Karpas-422 (cell line): ENCODE measurements at places on chromosomes 3 and 15. TPM values are rescaled to one million over a fixed set of nuclear protein-coding genes. Genes with fewer than 3 reads are reported as not detected.

- no peak for DNase-seq
Observed at GRCh38 chr3:36397841-36398240, 17.5 kb downstream of the STAC start.

- no peak for DNase-seq
Observed at GRCh38 chr3:124174910-124175874, 183.3 kb upstream of the ROPN1 start.

DNA sequence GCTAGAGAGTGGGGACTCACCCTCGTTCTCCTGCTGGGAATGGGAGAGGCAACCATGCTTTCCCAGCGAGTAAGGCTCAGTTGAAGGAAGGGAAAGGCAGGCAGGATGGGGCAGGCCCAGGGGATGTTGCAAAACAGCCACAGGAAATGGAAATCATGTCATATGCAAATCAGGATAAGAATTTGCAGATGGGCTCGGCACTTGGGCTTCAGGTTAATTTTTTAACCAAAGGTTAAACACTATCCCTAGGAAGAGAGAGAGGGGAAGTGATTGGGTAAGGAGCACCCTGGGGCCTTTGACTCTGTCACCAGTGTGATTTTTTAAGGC, 14.6 kb upstream of the PLA2G4E start:
- DNase-seq, result peak; percentile 73

DNA sequence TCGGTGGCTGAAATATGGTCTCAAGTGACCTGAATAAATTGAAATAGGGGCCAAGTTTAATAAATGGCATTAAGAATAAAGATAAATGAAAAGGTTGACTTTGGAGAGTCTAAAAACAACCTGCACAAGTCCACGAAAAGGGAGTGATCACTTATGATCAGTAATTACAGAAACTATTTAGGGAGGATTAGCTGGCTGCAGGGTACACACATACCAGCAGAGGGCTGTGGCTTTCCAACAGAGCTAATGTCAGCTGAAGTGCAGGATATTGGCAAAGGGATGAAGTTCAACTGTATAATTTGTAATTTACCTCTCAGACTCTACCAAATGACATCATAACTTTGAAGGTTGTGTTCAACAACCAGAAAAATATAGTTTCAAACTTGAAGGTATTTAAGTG, 86.8 kb downstream of the SYNPR start:
- no peak for DNase-seq

DNA sequence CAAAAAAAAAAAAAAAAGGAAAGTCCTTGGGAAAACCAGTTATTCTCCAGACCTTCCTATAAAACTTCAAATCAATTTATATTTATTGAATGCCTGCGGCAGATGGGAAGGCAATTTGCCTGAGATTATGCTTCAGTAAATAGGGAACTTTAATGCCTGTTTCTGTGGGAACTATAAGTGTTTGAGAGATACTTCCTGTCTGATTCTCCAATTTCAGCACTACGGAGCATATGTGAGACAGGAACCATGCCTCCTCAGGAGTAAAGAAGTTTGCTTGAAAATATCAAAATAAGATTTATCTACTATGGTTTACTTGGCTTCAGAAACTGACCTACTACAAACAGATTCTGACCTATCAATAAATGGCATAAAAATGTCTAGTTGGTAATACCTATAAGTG, 135.5 kb downstream of the CBLB start:
- DNase-seq, result no peak

DNA sequence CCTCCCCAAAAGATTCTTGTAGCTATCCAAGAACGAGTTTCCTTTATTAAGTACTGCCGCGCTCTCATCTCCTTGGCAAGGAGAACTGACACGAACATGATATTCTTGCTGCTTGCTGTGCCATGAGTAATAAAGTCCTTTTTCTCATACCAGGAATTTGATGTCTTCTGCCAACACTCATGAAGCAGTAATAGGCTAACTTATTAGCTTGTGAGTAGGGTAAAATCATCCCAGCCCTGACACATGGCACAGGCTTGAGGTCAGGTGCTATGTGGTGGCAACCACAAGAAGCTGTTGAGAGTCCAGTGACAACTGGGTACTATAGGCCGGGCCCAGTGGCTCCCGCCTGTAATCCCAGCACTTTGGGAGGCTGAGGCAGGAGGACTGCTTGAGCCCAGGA, 22.7 kb upstream of the UBXN7 start:
- no peak for DNase-seq

DNA sequence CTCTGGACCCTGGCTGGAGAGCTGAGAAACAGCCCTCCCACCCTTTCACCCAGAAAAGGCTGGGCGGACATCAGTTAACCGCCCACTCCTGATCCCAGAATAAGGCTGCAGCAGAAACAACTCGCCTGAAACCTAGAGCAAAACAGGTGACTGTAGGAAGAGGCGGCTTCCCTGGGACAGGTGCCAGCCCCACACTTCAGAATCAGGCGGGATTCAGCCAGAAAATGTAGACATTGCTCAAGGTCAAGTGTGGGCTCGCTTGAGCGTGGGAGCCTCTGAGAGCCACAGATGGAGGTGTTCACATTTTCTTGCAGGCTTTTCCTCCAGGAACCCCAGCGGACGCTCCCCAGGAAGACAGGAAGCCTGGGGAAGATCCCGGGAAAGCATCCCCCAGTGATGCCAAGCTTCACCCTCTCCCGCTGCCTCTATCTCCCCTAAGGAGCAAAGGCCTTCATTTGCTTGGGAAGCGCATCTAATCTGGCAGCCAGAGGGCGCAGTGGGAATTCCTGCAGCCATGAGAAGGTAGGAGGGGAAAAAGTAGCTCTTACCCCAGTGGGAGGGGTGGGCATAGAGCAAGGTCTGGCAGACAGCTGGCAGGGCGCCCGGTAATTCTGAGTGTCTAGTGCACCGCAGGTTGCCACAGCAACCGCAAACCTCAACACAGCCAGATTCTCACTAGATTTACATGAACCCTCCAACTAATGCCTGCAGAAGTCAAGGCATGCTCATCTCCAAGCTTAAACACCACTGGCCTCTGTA, 77.7 kb downstream of the OCA2 start:
- DNase-seq, result peak; percentile 57

GRCh38 chr15:77642793-77643430, 10.2 kb upstream of the LINGO1 start:
- DNase-seq, result no peak

The RAD51 gene
- total RNA-seq, result 8.6 and 11.4 TPM in 2 replicates

The SLC24A5 gene
- not detected in 2 replicates for total RNA-seq

The SLC22A14 gene
- not detected in 2 replicates for total RNA-seq

The PLA2G4D gene
- not detected in 2 replicates for total RNA-seq
